ENCODE measurements at places on chromosomes 3 and 15. TPM values are rescaled to one million over a fixed set of nuclear protein-coding genes. Genes with fewer than 3 reads are reported as not detected.

The GABRB3 gene
- total RNA-seq = 0.65 TPM

The CP gene
- not detected for total RNA-seq

The MYZAP gene
- under 0.01 TPM for total RNA-seq

The RPN1 gene
- 498 TPM for total RNA-seq

Measured in smooth muscle cell of the umbilical artery (primary cell).